Heart left ventricle (tissue), 16 donors: ENCODE measurements at places on chromosomes 4 and X.

DNA sequence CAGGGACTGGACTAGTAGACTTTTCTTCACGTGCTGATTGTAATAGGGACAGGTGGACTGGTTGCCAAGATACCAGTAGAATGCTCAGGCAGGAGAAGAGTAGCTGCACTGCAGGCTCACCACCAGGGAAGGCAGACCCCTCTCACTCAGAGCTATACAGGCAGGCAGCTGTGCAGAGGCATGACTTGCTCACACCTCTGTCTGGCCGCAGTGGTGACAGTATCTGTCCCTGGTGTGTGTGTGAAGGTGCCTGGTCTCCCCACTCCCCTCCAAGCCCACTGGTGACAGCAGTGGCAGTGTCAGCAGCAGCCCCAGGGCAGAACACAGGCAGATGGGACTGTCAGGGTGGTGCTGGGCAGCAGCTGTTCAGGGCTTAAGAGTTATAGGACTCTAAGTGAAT lies 140.7 kb downstream of the RPS6KA6 start:
- DNase-seq = no peak

- DNase-seq = peak; percentile 40
These were observed 34.5 kb upstream of the FAM9C start for GRCh38 chrX:13078739-13079444.

GRCh38 chrX:46922611-46923010 lies 10.4 kb downstream of the JADE3 start:
- DNase-seq = no peak

GRCh38 chr4:78360466-78360865 lies 191.1 kb upstream of the ANXA3 start:
- no peak for DNase-seq

DNA sequence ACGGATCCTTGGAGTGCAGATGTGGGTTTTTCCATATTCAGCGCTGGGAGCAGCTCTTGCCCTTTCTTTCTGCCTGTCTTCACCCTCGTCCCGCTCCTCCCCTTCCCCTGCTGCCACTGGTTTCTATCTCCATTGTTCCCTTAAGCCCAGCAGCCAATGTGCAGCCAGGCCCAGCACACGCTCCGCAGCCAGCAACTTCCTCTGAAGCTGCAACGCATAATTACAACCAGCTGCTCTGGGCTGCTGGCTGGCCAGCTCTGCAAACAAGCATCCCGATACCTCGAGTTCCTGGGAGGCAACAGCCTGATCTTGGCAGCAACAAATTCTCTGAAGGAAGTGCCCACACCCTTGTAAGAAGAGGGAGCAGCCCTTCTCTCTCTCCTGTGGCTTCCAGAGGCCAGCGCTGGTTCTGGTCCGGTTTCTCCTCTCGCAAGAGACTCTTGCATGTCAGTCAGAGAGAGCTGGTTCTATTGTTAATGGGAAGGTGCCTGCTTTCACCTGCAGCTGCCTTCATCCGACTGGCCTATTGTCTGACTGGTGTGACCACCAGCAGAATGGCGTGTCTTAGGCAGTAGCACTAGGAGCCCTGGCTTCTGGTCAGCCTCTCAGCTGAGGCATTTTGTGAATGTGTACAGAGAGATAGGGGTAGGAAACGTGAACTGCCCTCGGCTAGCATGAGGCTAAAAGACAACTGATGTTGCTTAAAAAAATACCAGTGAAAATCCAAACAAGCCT lies 83.8 kb upstream of the MAML3 start:
- peak; percentile 68 for DNase-seq

GRCh38 chr4:150329373-150329772 lies 251.1 kb downstream of the DCLK2 start:
- DNase-seq = no peak

GRCh38 chr4:181254771-181255170 lies 988.4 kb upstream of the TENM3 start:
- no peak for DNase-seq

- no peak for DNase-seq
These were observed 268.2 kb downstream of the KCNIP4 start for GRCh38 chr4:21680326-21680898.

- DNase-seq = no peak
These were observed 172.2 kb downstream of the PPARGC1A start for GRCh38 chr4:23717528-23718248.

- no peak for DNase-seq
These were observed 29.7 kb upstream of the HMX1 start for GRCh38 chr4:8901335-8901734.

DNA sequence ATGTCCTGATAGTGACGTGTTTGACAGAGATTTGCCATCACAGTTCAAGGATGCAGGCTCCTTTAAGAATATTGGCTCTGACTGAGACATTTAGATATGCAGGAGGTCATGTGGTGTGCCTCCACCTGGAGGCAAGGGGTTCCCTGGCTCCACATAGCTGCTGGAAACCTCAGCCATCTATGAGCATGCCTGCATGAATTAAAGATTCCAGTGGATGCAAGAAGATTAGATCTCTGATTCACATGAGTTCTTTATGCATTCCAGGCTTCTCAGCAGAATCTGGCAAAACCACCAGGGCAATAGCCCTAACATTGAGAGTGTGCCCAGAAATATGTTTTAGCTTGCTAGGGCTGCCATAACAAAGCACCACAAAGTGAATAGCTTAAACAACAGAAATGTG lies 298.5 kb upstream of the AADAT start:
- no peak for DNase-seq

GRCh38 chrX:24151513-24151912 lies 2.0 kb downstream of the ZFX start:
- DNase-seq = no peak

GRCh38 chrX:110786486-110786885 lies 9.1 kb downstream of the CHRDL1 start:
- DNase-seq = no peak

DNA sequence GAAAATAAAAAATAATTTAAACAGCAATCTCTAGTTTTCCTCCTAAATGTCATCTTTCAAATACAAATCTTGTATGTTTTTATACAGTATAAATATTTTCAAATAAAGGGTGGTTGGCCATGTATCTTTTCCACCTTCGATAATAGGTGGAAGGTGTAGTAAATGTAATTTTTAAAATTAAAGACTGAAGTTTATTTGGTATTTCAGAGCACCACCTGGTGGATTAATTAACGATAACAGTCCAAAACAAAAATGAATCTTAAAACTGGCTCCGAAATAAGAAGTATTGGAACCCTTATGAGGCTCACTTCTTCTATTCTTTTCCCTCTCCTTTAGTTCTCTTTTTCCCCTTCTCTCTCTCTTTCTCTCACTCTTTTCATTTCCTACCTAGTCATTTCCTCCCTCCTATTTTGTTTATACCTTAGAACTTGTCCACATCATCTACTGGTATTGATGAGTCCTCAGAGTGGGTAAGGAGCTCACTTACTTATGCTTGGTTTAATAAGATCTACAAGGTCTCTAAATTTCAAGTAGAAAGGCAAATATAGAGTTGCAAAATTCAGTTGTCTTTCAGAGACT lies 82.9 kb upstream of the EXOC1L start:
- no peak for DNase-seq

GRCh38 chr4:174522183-174523024 lies at the start of gene HPGD:
TSS of gene HPGD (minus strand) at chr4:174522488. CDS start at chr4:174522451, 37 bp downstream.
- peak; percentile 40 for DNase-seq

DNA sequence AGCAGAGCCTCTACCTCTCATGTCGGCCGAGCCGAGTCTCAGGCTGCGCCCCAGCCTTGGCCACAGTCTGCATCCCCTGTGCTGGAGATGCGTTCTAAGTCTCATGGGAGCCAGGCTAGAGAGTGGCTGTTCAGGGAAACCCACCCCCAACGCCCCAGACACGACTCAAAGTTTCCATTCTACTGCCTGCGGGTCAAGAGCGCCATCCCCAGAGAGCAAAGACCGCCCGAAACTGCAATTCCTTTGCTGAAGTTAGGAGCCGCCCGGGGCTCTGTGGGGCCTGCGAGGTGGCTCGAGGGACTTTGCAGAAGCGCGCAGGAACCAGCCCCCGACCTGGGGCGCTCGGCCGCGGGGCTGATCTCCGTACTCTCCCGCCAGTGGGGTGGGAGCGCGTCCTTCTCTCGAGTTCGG lies 10.0 kb upstream of the ELF4 start:
- peak; percentile 63 for DNase-seq

GRCh38 chrX:40079572-40079971 lies 18.2 kb downstream of the BCOR start:
- no peak for DNase-seq

GRCh38 chr4:141131723-141132071 lies 1.6 kb downstream of the RNF150 start:
- no peak for DNase-seq

DNA sequence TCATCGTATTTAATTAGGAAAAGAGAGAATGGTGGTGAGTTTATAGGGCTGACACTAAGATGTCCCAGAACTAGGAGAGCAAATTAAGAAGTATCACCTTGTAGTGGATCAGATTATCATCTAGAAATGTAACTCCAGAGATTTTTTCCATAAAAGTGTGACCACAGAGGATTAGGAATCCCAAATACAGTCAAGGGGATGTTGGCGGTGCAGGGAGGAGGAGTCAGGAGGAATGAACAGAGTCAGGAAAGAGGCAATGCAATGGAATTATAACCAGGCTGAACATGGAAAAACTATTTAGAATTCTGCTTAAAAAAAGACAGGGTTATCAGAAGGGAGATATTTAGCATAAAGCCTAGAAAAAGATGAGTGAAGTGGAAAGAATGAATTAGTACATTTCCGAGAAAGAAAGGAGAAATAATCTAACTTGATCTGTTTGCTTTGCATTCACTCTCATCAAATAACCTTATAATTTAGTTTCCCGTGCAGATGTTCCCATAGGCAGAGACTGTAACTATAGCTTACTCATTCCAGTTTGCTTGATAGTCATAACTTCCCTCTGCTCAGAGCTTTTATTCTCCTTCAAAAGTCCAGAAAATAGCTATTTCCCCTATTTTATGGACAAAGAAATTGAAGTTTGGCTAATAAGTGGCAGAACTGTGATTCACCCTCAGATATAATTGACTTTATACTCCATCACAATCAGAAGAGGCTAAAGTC lies 56.4 kb downstream of the SCFD2 start:
- no peak for DNase-seq

GRCh38 chr4:139606579-139607501 lies 50.8 kb upstream of the SETD7 start:
- no peak for DNase-seq

- no peak for DNase-seq
These were observed 104.0 kb downstream of the TEX13A start for GRCh38 chrX:105116486-105116885.

DNA sequence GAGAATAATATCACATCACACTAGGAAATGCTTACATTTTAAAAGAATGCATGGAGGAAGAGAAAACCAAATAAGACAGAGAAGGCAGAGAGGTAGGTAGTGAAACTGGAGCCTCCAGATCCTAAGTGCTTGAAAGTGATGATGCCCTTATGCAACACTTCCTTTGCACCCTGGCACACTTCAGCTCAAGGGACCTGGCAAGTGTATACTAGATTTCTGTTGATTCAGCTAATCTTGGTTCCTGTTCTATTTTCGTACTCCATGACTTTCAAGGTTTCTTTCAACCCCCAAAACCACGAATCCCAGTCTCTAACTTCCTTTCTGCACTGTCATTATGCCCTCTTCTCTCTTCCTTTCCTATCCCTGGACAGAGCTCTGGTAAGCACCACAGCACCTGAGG lies 36.9 kb upstream of the SH3KBP1 start:
- DNase-seq = no peak

DNA sequence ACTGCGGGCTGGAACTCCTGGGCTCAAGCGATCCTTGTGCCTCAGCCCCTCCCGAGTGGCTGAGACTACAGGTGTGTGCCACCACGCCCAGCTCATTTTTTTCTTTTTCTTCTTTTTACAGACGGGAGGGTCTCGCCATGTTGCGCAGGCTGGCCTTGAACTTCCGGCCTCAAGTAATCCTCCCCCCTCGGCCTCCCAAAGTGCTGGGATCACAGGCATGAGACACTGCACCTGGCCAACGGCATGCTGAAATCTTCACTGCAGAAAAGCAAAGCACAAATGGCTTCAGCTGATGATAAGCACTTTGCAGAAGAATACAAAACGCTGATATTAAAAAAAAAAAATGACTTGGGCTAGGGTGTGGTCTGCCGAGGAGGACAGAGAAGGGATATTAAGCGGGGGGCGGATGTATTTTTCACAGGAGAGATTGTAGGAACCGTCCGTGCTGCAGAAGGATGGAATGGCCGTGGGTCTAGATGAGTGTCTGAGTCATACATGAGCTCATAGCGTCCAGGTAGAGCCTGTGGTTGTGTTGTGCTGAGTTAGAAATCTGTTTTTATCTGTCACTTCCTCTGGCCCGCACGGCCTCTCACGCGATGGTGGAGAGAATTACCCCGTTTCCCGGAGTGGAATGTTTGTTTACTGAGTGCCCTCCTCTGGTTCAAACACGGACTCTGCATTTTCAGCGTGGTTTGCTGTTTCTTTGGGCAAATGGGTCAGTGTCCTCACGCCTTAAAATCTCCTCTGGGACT lies 8.5 kb upstream of the AKAP17A start:
- no peak for DNase-seq

DNA sequence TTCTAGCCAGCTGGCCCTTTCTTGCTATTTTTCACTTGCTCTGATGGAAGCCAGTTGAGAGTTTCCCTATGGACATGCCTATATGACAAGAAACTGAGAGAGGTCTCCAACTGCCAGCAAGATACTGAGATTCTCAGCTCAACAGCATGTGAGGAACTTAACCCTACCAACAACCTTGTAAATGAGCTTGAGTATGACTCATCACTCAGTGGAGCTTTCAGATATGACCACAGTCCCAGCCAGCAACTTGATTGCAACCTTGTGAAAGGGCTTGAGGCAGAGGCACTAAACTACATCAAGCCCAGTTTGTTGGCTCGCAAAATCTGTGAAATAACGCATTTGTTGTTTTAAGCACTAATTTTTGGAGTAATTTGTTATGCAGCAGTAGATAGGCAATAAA lies 175.8 kb downstream of the COMMD8 start:
- no peak for DNase-seq

GRCh38 chr4:52843958-52844357 lies 18.2 kb upstream of the RASL11B start:
- no peak for DNase-seq

DNA sequence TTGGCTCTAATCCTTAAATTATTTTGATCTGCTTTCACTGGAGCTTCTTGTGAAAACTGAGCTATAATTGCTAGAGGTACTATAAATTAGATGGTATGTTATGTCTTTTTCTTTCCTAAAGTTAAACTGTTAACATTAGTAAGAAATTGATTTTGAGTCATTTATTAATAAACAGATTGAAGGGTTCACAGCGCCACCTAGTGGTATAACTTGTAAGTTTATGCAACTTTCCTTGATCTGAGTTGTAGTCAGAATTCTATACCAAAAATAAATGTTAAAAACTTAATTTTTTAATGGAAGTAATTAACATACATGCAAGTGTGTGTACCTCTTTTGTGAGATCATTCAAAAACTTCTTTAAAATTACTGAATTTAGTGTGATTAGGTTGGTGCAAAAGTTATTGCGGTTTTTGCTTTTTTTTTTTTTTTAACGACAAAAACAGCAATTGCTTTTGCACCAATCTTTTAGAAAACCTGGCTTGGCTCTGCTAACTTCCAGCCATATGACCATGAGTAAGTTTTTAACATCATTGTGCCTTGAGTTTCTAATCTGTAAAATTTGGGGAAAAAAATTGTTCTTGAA lies 151.5 kb downstream of the CENPC start:
- DNase-seq = no peak
